Stimulated activated CD4-positive, alpha-beta T cell treated with anti-CD3 and anti-CD28 coated beads, Interleukin-1b, Interleukin-23, amount 100 ng/mL, for 24 hours (primary cell): ENCODE measurements at places on chromosomes 4 and X.
A peak's percentile ranks its signal among the peaks of the same experiment; 100 is the strongest.

DNA sequence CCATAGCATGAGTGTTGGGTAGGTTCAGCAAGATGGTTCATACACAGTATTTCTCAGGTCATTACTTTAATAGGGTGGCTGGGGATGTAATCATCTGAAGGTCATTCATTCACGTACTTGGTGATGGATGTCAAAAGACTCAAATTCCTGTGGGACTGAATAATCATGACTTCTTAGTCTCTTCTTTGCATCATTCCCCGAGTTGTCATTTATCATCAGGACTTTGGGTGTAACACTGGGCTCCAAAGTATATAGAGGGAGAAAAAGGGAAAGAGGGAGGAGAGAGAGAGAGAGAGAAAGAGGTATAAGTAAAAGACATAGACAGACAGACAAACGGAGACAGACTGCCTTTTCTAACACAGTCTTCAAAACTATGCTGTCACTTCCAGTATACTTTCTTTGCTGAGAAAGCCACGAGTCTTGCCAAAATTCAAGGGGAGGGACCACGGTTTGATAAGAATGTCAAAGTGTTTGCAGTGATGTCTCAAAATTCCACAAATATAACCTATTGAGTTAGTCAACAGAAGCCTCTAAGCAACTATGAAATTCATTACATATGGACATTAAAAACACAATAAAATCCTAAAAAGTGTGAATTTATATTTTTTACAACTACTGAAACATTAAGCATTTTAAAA is 55.9 kb downstream of the UGT2A3 start:
- no peak for DNase-seq

DNA sequence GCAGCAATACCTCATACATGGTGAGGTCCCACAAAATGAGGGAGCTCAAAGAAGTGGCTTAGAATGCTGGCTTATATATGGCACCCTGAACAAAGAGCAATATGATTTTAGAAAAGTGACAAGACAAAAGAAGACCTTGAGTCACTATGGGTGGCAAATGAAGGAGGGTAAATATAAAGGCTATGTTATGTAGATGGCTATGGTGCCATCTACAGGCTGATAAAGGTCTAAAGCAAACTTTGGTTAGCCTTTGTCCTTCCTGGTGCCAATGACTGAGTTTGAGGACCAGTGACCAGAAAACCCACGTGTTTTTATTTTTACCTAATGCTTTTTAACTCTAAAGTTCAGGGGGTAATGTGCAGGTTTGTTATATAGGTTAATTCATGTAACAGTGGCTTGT is 151.8 kb downstream of the CCNG2 start:
- DNase-seq = no peak

- no peak for DNase-seq
These were observed 82.1 kb downstream of the TASL start for GRCh38 chrX:30495468-30495867.

DNA sequence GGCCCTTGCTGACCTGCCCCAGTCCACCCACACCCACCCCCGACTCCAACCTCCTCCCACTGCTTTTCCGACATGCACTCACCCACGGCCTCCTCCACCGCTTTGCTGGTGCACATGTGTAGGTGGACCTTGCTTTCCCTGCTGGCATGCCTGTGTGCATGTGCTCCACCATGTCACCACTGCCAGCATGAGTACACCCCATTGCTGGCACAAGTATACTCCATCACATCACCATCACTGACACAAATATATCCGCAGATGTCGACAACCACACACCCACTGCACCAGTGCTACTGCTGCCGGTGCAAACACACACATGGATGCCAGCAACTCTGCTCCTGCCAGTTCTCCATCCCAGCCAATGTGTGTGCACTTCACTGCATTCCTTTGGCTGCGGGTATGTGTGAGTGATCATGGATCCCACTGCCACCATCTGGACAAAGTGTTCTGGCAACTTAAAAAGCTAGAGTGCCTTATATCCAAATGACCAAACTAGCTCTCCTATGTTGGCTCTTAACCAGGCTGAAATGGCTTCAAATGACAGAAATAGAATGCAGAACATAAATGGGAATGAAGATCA is 1072.3 kb downstream of the RAPGEF2 start:
- no peak for DNase-seq

DNA sequence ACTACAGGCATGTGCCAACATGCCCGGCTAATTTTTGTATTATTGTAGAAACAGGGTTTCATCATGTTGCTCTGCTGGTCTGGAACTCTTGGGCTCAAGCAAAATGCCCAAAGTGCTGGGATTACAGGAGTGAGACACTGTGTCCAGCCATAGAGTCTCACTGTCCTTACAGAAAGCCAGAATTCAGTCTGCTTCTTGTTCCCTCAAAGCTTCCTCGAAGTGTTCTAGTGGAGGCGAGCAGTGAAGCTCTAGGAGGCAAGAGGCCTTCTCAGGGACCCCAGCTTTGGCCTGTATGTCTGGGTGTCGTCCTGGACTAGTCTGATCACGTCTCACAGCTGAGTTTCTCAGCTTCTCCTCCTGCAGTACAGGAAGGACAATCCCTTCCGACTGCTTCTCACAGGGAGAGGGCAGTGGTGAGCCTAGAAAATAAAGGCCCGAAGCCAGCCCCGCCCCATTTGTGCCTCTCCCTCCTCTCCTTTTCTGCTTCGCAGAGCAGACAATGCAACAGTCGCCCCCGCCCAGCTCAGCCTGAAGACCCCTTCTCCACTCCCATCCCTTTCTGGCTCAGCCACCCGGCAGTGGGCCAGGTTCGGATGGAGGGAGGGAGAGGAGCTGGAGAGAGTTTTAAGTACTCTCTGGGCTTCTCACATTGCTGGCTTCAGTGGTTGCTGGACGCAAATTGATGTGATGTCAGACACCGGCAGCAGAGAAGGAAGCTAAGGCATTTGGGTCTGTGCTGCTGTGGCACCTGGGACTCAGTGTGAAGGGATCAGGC is 11.1 kb upstream of the FAM3A start:
- DNase-seq = peak; percentile 33

- no peak for DNase-seq
These were observed 6.5 kb upstream of the ARHGAP6 start for GRCh38 chrX:11672213-11672612.

- no peak for DNase-seq
These were observed 13.2 kb downstream of the SPOCK3 start for GRCh38 chr4:167221084-167221483.

GRCh38 chr4:118991686-118992085 is 103.0 kb downstream of the SYNPO2 start:
- no peak for DNase-seq

- DNase-seq = no peak
These were observed 1.3 kb downstream of the BGN start for GRCh38 chrX:153495903-153496589.

GRCh38 chrX:151870602-151871001 is 42.1 kb upstream of the MAGEA4 start:
- no peak for DNase-seq

- DNase-seq = no peak
These were observed 39.9 kb downstream of the RAB40AL start for GRCh38 chrX:102976793-102977495.

DNA sequence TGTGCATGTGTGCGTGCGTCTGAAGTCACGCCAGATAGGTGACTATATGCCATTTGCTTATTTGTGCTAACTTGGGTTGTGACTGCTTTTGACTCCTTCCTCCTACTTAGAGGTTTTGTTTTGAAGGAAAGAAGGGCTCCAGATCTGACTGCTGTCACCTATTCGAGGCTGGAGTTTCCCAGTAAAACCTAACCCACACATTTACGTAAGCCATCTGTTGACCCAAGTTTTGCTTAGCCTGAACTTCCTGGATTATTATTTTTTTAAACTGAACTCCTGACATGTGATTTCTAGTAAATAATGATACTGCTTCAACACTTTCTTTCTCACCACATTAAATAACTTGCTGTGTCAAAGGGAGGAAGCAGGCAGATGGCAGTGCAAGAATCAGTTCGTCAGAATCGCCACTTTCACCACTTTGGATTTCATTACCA is 41.5 kb downstream of the DTHD1 start:
- no peak for DNase-seq

DNA sequence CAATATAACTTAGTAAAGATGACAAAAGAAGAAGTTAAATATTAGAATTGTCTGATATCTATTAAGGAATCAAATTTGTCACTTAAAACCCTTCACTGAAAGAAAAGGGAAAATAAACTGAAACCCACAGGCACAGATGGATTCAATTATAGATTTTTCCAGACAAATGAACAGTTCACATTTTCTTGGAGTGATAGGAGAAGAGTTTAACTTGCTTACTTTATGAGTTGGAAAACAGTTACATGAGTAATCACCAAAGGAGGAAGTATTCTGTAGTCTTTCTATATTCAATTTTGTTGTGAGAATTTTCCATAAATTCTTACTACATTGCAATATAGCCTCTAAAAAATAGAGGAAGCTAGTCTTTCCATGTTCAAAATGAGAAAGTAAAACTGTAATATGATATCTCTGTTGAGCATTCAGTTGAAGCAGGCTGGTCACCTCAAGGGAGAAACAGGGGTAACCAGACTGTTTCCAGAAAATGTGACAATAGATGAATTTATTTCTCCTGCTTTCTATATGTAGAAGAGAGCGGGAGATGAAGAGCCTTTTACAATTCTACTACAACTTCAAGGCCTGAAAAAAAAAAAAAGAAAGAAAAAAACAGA is 330.3 kb upstream of the EPHA5 start:
- DNase-seq = no peak

GRCh38 chr4:95294321-95294720 is 254.5 kb downstream of the UNC5C start:
- no peak for DNase-seq

- no peak for DNase-seq
These were observed 2.3 kb downstream of the DUSP9 start for GRCh38 chrX:153649178-153649914.

GRCh38 chr4:61723492-61723891 is 523.4 kb downstream of the ADGRL3 start:
- DNase-seq = no peak

DNA sequence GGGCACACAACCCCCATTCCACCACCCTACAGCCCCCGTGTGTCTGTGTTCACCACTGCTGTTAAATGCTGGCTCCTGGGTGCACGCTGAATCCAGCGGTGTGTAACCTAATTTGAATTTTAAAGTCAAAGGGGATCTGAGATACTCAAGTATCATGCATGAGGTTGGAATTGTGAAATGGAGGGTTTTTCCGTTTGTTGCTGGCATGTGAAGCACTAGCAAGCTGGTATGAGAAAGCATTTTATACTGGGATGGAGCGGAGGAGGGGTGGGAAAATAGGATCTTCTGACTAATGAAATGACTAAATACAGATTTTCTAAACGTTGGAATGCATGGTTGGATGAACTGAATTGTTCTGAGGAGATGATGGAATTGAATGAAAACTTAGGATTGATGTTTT is 36.9 kb upstream of the FAT1 start:
- DNase-seq = no peak

GRCh38 chrX:143757887-143758286 is 37.3 kb upstream of the SPANXN2 start:
- DNase-seq = no peak

- DNase-seq = no peak
These were observed 57.7 kb downstream of the HPGDS start for GRCh38 chr4:94284889-94285288.

GRCh38 chrX:18997916-18998315 is 14.0 kb upstream of the PHKA2 start:
- DNase-seq = no peak

GRCh38 chr4:176769514-176769913 is 23.2 kb downstream of the VEGFC start:
- no peak for DNase-seq

GRCh38 chr4:113131621-113132020 is 82.2 kb downstream of the ANK2 start:
- DNase-seq = no peak

DNA sequence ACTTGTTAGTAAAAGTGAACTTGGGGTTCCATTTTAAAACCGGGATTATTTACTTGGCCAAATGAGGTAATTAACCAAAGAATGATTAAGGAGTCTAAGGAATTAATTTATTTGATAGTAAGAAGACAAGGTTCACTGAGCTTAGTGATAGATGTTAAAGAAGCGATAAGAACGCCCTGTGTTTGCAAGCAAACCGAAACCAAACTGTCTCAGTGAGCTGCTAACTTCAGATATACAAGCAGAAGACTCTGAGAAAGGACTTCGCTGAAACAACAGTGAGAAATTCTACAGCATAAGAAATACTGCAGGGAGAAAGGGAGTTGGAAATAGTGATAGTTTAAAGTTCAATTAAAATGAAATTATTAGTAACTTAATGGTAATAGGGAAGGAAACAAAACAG is 37.6 kb upstream of the SHISA3 start:
- DNase-seq = no peak

- no peak for DNase-seq
These were observed 11.2 kb upstream of the TFDP3 start for GRCh38 chrX:133229361-133229760.

GRCh38 chr4:20341134-20341738 is 89.5 kb downstream of the SLIT2 start:
- DNase-seq = no peak

GRCh38 chrX:1661048-1661921 is 46.4 kb downstream of the ASMT start:
- no peak for DNase-seq

- no peak for DNase-seq
These were observed 17.2 kb upstream of the CCNI start for GRCh38 chr4:77092975-77093374.

- no peak for DNase-seq
These were observed 129.1 kb downstream of the HMX1 start for GRCh38 chr4:8742546-8742945.

DNA sequence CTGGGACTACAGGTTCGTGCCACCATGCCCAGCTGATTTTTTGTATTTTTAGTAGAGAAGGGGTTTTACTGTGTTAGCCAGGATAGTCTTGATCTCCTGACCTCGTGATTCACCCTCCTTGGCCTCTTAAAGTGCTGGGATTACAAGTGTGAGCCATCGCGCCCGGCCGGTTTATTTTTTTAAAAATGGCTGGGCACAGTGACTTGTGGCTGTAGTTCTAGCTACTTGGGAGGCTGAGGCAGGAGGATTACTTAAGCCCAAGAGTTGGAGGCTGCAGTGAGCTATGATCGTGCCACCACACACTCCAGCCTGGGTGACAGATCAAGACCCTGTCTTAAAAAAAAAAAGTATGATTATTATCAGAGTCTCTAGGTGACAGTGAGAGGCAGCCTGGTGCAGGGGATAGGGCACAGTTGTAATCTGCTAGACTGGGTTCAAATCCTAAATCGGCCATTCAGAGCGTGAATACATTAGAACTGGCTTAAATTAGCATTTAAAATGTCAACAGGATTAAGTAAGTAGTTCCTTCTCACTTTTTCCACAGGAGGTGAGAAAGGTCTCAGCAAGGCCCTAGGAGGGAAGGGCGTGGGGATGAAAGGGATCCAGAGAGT is 435 bp upstream of the MGST2 start:
- DNase-seq = no peak

DNA sequence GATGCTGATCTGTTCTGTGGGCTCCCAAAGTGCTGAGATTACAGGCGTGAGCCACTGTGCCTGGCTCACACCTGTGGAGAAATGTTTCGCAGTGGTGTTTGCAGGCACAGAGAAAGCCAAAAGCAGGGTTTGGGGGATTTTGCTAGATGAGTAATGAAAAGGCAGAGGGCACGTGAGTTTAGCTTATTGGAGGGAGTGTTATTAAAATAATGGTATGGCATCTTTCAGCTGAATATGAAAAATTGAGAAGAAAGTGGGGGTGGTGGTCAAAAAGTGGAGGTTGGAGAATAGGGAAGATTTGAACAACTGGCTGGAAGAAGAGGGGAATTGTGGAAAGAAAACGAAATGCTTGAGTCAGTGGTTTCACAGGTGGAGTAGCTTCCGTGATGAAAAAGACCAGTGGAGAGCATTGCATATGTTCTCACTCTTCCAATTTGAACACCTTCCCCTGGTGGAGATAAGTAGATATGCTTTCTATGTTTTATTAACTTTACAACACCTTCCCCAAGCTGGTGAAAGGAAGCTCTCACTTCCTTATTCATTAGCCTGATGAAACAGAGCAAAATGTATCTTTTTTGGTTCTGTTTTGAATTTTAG is 1.1 kb upstream of the CHST7 start:
- DNase-seq = peak; percentile 28
